NCI-H1092 treated with DMSO at 0.1 percent for 48 hours (cell line): ENCODE measurements at places on chromosomes 5 and 9.

DNA sequence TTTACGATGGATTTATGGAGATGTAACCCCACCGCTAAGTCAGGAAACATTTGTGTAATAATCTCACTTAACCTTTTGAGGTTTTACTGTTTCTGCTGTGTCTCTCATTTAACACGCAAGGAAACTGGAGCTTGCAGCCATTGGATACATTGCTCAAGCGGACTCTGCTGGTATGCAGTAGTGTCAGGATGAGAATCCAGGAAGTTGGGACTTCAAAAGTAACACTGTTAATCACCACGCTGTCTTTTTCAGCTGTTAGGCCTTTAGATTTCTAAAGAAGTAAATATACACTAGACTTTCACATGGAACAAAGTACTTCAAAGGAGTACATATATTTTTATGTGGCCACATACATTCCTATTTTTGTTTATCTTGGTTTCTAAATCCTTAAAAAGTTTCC lies 114.7 kb downstream of the LPAR1 start:
- no peak for DNase-seq

DNA sequence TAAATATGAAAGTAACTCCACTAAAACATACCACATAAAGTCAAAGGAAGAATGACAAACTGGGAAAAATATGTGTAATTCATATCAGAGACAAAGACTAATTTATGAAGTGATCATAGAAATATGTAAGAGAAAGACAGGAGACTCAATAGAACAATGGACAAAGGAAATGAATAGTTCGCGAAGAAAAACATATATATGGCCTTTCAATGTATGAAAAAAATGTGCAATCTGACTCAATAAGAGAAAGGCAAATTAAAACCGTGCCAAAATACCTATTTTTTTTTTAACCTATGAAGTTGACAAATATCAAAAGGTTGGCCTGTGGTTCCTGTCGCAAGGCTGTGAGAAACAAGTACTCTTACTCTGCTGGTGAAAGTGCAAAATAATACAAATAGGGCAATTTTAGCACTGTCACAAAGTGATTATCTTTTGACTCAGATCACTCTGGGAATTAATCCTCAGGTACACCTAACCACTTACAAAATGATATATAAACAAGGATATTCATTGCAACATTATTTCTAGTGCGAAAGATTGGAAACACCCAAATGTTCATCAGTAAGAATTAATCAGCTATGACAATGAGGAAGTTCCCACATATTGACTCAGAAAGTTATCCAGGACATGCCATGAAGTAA lies 3.7 kb downstream of the C9 start:
- DNase-seq, result no peak

GRCh38 chr5:67178085-67178484 lies 18.5 kb downstream of the CD180 start:
- DNase-seq, result no peak

DNA sequence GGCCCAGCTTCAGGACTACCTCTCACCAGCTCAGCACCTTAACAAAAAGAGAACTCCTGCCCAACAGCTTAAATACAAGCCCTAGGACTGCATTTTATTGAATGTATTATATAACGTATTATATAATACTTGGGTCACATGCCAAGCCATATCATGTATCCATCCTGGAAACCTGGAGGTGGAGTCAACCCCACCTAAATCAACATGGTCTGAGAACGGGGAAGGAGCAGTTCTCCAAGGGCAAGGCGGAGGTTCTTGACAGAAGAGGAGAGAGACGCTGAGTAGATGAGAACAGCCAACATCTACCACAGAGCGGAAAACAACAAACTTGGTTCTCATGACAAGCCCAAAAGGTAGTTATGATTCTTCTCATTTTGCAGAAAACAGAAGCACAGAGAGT lies 163.4 kb downstream of the FGF18 start:
- DNase-seq, result no peak

DNA sequence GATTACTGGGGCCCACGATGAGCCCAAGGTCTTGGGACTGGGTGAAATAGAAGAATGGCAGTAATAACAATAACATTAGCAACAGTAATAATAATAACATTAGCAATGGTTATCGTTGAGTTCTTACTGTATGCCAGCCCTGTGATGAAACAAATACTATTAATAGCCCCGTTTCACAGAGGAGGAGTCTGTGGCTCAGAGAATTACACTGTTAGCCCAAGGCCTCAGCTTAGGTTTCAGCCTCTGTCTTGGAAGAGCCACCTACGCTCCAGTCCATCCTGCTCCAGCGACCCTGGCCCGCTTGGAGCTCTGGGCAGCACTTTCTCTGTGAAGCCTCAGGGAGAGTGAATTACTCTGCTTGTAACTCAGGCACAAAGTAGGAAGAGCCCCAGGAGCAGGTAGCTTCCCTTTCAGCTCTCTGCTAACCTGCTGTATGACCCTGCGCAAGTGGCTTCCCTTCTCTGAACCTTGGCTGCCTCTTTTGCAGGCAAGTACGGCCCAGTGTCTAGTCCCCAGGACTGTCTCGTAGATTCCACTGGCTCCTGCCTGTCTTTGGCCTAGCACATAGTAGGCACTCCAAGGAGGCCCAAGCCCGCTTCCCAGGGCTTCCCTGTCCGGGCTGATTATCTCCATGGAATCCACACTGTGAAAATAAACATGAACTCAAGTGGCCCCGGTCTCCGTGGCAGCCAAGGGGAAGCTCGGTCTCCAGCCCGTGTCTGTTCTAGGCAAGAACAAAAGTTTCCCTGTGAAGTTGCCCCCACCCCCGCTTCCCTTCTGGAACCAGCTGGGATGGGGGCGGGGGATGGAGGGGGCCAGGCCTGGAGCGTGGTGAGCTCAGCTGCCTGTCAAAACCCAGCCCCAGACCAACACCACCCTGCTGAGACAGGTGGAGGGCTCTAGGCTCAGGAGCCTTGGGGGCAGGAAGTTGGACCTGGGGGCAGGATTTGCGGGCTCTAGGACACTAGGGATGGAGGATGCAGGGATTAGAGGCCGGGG lies 26.2 kb upstream of the LMX1B start:
- DNase-seq, result no peak

- no peak for DNase-seq
These were observed 54.6 kb upstream of the STXBP1 start for GRCh38 chr9:127557466-127557869.

GRCh38 chr9:84738353-84738752 lies 68.8 kb downstream of the NTRK2 start:
- no peak for DNase-seq

- no peak for DNase-seq
These were observed 2.9 kb downstream of the EDIL3 start for GRCh38 chr5:84381502-84382362.

DNA sequence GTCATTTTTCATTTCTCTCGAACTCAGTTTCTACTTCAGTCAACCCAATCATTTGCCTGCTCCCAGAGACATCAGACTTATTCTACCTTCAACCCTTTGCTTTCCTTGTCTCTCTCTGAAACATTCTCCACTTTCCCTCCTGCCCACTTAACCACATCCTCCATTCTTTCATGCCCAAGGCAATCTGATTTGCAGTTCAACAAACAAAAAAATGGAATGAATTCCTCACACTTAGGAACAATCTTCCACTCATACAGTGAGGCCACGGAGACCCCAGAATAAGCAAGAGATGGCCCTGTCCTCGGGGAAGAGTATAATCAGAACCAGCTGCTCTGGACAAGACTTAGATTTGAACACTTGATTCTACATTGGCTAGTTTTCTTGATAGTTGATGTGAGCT lies 180.5 kb downstream of the RFK start:
- DNase-seq, result no peak
